Stimulated activated CD4-positive, alpha-beta T cell treated with anti-CD3 and anti-CD28 coated beads, TNF-alpha, amount 100 ng/mL, for 1 hour (primary cell): ENCODE measurements at places on chromosomes 12 and 14.

DNA sequence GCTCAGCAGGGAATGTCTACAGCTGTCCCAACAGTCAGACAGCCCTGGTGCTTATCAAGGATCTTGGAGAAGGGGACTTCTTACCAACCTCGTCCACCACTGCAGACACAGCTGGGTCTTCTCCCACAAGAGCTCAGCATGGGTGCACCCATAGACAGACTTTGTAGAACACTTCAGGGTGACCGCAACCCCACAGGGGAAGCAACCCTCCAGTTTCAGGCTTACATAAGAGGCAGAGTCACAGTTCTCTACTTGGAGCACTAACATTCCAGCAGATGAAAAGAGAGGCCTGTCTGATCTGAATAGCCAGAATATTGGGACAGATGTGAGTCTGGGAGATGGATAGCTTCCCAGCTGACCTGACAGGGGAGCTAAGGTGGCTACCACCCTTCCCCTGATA is 3.5 kb upstream of the CLEC1A start:
- DNase-seq = no peak

DNA sequence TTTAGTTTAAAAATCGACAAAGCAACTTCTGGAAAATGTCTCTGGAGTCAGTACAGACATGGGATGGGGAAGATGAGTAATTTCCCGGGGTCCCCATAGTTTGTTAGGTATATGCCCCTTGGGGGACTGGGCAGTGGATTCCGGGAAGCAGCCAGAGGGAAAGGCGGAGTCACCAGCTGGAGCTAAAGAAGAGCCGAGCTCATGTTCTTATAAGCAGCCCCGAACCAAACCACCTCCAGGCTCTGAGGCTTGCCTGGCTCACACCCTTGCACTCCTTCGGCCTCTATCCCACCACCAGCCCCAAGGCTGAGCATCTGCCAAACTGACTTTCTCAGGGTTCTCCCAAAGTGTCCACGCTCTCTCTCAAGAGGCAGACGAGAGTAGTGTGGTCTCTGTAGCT is 117.8 kb downstream of the PAH start:
- DNase-seq = no peak

GRCh38 chr12:47838286-47838931 is 18.7 kb upstream of the HDAC7 start:
- DNase-seq = no peak

GRCh38 chr12:81441629-81442028 is 317.5 kb downstream of the PPFIA2 start:
- DNase-seq = no peak

DNA sequence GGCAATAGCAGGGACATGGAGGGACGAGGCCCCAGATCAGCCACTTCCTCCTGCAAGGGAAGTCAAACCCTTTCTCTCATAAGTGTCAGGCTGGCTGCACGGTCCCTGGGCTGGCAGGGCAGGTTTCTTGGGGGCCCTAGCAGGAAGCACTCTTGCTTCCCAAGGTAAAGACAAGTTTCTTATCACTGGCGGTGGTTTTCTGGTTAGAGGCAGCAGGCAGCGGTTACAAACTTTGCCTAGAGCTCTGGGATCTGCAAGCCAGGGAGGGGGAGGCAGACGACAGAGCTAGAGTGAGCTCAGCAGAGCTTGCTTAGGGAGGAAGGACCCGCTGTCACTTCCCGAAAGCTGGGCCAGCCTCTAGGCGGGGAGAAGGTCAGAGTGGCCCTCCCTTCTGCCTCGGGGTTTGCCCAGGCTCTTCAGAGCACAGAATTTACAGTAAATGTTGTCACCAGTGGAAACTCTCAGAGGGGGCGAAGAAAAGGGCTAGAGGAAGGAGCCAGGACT is 20.4 kb downstream of the BATF start:
- DNase-seq = peak; percentile 65

- DNase-seq = no peak
Measured at GRCh38 chr14:50658203-50658602, 9.9 kb downstream of the SAV1 start.

- no peak for DNase-seq
Measured at GRCh38 chr12:75564398-75564797, 53.0 kb upstream of the KRR1 start.

DNA sequence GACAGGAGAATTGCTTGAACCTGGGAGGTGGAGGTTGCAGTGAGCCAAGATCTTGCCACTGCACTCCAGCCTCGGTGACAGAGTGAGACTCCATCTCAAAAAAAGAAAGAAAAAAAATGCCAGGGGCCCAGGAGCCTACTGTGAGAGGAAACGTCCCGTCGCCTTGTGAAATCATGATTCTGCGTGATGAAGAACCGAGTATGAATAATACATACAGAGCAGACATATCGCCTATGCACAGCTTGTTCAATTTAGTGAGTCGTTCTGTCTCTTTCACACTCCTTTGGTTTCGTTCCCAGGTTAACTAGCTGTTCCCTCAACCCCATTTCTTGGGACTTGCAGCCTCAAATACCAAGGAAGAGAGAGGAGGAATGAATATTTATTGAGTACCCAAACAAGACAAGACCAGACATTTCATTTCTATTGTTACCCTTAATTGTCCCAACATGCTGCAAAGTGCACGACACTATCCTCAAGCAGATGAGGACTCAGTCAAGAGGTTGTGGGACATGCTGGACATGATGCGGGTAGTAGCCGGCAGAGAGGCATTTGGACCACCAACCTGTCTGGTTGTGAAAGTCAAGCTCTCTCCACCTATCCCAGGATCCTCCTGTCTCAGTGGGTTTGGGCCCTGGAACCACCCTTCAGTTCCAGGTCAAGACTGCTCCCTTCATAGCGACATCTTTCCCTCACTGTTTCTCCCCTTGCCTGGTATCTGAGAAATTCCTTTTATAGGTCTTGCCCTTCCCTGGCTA is 8.6 kb upstream of the CD27 start:
- DNase-seq = no peak

- DNase-seq = no peak
Measured at GRCh38 chr14:21033133-21033698, 1.4 kb downstream of the RNASE13 start.

DNA sequence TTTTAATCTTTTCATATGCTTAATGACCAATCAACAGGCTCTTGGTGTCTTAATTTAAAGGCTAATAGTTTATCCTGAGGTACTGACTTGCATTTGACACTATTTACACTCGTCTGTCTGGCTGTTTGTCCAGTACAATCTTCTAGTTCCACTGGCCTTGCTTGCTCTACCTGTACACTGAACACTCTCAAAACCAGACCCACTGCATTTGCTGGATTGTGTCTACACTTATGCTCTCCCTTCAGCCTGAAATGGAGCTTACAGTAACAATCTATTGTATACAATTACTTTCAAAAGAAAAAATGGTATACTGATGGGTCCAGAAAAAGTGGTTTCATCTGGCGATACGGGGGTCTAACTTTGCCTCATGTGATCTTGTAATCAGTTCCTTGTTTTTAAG is 2.3 kb upstream of the ACSS3 start:
- DNase-seq = no peak

GRCh38 chr14:89378119-89378518 is 38.9 kb downstream of the FOXN3 start:
- DNase-seq = no peak

GRCh38 chr14:56247495-56248200 is 129.4 kb downstream of the PELI2 start:
- DNase-seq = no peak

- DNase-seq = no peak
Measured at GRCh38 chr14:32572867-32573150, 243.7 kb downstream of the AKAP6 start.

DNA sequence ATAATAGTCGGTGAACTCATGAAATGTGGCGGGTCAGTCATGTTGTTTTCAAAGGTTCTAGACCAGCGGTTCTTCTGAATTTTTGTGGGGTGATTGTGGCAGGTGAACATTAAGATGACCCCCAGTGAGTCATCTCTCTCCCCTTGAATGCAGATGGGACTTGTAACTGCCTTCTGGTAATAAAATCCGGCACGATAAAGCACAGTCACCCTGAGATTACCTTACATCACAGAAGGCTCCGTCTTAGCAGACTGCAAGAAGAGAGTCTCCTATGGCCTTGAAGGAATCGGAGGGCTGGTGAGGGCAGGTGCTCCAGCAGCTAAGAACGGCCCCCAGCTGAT is 189.6 kb downstream of the FOXN3 start:
- no peak for DNase-seq

DNA sequence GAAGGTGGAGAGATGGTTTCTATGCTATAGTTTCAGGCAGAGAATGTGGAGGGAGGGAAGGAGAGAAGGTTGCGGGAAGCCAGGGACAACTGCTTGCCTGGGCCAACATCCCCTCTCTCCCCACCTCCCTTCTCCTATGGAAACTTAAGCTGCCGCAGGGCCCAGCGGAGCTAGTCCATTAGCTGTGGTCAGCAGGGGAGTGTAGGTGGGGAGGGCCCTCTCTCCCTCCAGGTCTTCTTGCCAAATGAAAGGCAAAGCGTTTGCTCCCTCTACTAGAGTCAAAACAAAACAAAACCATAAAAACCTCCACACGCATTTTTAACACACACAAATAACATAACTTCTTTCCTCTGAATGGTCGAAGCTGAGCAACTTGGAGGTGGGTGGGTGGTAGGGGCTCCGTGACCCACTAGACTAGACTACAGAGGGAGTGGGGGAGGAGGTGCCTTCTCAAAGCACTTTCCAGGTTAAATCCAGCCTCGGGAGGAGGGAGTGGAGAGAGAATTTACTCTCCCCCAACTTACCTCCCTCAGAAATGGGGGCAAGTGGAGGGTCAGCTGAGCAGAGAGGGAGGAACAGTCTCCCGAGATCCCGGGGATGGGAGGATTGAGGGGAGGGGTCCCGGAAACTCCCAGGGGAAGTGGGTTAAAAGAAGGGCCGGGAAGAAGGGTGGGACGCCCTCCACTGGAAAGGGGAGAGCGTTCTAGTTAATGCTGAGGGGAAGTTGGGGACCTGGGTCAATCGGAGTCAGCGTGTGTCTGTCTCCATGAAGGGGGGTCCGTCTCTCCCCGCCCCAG is 4.6 kb upstream of the CACNB3 start:
- DNase-seq = no peak

DNA sequence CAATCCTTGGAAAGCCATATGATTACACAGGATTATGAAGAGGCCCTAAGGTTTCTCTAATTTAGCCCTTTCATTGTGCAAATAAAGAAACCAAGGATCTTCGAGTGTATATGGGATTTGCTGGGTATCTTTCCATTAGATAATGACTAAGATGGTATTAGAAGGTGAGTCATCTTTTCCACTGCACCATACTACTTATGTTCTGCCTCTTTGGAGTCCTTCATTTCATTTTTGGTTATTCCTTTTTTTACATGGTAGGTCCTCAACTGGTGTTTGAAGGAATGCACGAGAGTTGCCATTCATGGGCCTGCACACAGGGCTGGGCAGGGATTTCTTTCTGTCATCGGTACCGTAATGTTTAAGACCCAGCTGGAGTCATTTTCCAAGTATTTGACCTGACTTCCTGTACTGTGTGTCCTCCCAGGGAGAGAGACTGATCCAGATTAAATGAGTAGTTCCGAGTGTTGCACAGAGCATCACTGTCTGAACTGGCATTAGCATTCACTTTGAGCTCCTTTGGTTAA is 85.7 kb downstream of the BORCS5 start:
- DNase-seq = no peak

DNA sequence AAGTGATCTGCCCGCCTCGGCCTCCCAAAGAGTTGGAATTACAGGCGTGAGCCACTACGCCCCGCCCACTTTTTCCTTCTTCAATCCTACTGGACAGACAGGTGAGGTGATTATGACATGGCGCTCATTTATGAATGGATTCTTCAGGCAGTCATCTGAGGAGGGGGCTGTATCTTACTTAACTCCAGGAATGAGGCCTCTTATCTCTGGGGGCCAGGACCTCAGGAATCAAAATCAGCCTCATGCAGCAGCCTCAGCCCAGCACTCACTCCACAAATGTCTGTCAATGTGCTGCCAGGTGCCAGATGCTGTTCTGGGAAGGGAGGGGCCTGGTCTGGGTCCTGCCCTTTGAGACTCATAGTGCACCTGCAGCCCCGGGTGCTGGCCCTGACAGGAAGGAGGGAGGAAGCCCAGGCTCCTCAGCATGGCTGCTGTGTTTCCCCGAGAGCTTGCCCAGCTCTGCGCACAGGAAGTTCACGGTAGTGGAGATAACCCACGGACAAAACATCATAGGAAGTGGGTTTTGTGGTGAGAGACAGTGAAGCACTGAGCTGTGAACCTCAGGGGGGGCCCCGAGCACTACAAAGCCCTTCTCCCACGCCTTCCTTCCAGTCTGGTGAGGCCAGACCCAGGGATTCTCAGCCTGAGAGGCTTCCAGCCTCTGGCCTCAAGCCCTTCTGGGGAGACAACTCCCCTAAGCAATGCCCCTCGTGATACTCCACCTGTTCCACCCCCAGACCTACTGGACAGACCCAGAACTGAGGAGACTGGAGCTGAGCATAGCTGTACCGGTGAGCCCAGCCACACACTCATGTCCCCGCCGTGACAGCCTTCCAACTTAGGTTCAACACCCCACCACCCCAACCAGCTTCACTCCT is 22.3 kb downstream of the GALNT6 start:
- DNase-seq = peak; percentile 76

- no peak for DNase-seq
Measured at GRCh38 chr14:91380610-91381371, 36.8 kb downstream of the CCDC88C start.

GRCh38 chr12:3409662-3410061 is 81.3 kb upstream of the PRMT8 start:
- no peak for DNase-seq

DNA sequence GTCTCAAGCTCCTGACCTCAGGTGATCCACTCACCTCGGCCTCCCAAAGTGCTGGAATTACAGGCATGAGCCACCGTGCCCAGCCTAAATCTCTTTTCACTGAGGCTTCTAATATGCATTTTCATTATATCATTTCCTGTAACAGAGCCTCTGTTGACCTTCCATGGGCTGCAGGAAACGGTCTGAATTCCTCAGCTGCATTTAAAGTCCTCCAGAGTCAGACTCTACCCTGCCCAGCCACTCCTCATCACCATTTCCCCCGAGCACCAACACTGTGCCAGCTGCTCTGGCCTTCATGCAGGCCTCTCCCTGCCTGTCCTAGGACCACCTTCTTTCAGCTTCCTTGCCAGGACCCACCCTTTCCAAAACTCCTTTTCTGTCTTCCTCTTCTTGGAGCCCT is 9.8 kb upstream of the NFKBIA start:
- no peak for DNase-seq
